ENCODE measurements at places on chromosomes 6 and 20.

- DNase-seq, result no peak
Observed at GRCh38 chr6:116136373-116136772, 10.4 kb upstream of the COL10A1 start.

- DNase-seq, result no peak
Observed at GRCh38 chr6:11206576-11206975, 25.9 kb downstream of the NEDD9 start.

- no peak for DNase-seq
Observed at GRCh38 chr6:73081955-73082354, 143.3 kb downstream of the KHDC1L start.

GRCh38 chr6:125451750-125452149 lies 150.0 kb upstream of the HDDC2 start:
- no peak for DNase-seq

- no peak for DNase-seq
Observed at GRCh38 chr6:84912472-84913322, 148.3 kb upstream of the TBX18 start.

DNA sequence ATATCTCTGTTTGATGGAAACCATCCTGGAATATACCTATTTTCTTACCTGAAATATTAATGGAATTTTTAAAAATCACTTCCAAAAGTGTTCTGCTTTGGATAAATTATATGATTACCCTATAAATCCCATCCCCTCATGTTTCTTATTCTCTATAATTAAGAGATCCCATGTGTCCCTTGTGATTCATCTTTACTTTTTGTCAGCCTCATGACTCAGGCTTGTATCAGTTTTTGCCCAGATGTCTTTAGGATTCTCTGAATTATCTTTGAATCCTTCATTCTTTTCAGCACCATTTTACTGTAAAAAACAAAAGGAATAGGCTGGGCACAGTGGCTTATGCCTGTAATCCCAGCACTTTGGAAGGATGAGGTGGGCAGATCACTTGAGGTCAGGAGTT lies 804.5 kb upstream of the CITED2 start:
- no peak for DNase-seq

DNA sequence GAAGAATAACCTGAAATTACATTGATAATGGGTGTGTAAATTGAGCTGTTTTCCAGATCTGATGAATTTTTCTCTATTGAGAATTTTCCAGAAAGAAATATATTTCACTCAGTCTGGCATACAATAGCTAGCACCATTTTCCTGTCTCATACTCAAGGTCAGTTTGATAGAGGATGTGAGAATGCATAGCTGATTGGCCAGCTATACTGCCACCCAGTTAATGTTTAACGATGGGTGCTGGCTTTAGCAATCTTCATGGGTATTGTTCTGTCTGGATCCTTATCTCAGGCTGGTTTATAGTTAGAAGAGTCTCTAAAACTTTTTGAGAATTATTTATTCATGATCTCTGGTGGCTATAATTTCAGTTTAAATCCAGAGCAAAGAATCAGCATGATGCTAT lies 147.4 kb downstream of the HDGFL1 start:
- DNase-seq, result no peak

- DNase-seq, result peak; percentile 92
Observed at GRCh38 chr20:33554914-33555420, 65.1 kb downstream of the CBFA2T2 start.

GRCh38 chr20:1301031-1301529 lies 27.9 kb downstream of the SDCBP2 start:
- DNase-seq, result peak; percentile 27

DNA sequence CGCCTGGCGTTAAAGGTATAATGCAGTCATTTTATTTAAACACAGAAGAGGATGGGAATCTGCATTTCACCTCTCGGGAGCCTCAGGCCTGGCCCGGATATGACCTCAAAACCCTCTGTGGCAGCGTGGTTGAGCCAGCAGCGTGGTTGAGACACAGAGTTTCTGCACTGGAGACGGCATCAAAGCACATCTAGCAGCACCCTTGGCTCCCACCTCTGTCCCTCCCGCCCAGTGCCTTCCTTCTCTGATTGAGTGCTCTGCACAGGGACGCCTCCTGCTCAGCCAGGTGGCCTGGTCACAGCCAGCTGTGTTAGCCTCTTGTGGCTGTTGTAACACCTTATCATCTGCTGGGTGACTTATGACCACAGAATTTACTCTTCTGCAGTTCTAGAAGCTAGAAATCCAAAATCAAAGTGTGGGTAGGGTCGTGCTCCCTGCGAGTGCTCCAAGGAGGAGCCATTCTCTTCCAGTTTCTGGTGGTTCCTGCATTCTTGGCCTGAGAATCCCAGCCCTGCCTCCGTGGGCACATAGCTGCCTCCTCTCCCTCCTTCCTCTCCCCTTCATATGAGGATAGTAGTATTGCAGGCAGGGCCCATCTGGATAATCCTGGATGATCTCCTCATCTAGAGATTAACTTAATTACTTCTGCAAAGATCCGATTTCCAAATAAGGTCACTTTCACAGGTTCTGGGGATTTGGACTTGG lies 156.7 kb downstream of the SYCP2 start:
- DNase-seq, result no peak

- no peak for DNase-seq
Observed at GRCh38 chr6:162772466-162772865, 44.7 kb downstream of the PACRG start.

DNA sequence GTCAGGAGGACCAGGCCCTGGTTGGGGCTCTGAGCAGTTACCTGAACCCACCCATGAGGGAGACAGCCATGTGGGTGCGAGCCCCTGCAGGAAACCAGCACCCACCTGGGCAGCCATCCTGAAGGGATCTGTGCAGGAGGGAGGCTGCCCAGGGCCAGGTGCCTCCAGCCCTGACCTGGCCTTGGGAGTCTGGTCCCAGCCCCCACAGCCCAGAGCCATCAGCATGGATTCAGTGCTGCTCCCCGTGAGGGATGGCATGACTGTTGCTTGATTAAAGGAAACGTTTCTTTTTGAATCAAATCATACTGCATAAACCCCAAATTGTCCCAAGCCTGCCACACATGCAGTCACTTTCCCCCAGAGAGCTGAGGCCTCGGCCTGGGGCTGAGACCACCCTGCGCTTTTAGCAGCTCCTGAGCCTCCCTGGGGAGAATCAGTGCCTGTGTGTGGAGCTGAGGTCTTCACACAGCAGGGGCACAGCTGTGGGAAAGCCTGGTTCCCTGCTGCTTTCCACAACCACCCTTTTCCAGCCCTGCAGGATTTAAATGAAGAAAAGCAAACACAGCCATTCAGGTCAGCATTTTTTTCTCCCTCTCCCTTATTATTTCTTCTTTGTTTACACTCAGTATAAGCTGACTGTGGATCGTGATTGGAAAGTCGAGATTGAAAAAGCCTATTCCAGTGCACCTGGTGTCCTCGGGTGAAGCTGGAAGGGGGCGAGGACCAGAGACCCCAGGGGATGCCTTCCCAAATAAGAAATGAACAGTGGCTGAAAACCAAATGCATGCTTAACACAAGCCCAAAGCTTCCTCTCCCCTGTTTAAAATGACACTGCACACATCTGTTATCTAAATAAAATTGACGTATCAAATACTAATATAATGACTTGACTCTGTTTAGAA lies 283.9 kb downstream of the SMOC2 start:
- no peak for DNase-seq

- no peak for DNase-seq
Observed at GRCh38 chr20:10388597-10388996, 45.4 kb downstream of the MKKS start.

DNA sequence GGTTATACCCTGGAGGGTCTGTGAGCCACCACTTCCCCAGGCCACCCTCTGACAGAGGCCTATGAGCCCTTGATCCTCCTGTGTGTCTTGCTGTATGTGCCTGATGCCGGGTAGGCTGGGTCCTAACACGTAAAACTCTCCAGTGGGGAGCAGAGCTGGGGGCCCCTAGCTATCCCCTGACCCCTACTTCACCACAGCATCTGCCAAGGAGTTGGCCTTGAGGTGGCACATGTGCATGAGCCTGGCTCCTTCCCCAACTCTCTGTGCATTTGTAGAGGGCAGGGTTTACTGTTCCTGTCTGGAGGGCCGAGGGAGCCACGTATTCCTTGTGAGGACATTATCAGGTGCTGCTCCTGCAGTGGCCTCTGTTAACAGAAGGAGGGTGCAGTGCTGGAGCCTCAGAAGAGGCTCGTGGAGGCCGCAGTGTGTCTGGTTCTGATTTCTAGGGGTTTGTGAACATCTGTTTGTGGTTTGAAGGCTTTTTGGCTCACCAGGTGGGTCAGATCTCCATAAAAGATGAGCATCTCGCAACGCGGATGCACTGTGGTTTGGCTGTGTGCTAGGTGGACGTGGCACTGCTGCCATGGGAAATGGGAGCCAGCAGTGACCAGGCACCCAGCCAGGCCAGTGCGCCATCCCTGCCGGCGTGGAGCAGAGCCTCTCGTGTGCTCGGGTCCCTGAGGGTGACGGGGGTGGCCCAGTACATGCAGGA lies 152.1 kb downstream of the DTNBP1 start:
- DNase-seq, result no peak

- peak; percentile 1 for DNase-seq
Observed at GRCh38 chr6:18115356-18115755, 7.1 kb downstream of the NHLRC1 start.

DNA sequence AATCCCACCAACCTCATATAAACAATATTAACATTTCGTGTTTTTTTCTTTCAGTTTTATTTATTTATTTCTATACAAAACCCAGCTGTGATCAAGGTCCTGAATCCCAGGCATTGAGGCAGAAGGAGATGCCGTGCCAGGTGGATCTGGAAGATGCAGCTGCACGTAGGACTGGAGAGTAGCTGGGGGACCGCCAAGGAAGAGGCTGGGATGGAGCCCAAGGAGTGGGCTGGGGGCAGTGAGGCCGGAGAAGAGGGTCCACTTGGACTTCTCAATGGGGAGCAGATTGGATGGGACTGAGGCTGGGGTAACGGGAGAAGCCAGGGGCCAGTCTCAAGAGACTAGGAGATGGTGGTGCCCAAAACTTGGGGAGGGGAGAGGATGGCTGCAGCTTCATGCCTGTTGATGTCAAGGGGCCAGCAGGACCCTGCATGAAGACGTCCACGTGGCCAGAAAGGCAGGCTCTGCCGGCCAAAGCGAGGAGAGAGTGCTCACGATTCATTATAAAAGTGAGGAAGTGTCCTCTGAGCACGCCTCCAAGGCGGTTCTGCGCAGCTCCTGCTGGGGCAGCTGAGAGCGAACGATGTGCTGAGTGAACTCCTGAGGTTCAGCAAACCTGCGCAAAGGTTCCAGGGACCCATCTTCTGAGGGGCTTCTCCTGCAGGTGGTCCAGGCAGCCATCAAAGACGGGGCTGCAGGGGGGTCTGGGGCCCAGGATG lies 110.3 kb downstream of the BMP7 start:
- DNase-seq, result no peak

DNA sequence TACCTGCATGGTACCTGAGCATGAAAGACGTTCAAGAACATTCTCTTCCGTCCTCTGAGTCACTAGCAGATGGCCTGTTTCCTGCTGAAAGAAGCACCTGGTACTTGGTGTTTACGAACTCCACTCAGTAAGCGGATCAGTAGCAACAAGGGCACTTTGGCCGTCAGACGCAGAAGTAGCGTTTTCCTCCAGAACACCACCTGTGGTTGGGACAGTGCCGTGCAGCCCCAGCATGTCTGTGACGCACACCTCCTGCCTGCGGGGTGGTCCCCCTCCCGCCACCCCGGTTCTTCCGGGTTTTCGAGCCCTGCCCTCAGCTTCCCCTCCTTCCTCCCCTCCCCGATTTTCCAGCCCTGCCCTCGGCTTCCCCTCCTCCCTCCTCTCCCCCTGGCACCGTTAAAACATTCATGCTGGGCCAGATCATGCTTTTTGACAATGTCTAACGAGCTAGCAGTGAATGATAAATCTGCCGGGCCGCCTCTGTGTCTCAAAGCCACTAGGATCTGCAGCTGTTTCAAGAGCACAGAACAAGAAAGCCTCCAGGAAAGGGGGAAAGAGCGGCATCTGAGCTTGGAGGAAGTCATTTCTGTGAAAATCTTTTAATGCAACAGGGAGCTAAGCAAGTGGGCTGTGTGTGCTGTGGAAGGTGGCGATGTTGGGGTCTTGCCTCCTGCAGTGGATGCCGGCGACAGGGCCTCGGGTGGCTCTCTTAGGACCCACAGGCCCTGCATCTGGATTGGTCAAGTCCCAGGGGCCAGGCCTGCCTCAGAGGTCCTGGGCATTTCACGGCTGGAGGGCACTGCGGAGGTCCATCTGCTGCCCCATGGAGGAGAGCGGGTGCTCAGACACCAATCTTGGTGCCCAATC lies 207.9 kb downstream of the ERMARD start:
- DNase-seq, result peak; percentile 60

DNA sequence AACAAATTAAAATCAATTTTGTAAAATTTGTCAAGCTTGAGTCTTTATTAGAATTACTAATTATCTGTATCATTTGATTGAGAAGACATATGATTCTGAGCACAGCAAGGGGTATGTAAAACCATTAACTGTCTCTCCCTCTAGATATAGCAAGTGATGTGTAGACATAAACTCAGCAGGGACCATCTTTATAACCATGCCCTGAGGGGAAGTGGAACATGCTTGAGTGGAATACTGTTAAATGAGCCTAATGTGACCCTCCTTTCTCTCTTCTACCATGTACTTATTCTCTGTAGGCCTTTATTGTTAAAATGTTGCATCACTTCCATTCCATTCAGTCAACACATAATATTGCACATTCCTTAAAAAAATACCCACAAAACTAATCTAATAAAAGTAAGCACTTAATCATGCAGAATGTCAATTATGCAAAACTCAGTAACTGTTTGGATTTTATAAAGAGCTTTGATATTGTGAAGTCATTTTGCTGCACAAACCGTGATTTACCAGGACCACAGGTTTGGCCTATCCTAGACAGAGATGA lies 896.6 kb upstream of the MANEA start:
- DNase-seq, result no peak

DNA sequence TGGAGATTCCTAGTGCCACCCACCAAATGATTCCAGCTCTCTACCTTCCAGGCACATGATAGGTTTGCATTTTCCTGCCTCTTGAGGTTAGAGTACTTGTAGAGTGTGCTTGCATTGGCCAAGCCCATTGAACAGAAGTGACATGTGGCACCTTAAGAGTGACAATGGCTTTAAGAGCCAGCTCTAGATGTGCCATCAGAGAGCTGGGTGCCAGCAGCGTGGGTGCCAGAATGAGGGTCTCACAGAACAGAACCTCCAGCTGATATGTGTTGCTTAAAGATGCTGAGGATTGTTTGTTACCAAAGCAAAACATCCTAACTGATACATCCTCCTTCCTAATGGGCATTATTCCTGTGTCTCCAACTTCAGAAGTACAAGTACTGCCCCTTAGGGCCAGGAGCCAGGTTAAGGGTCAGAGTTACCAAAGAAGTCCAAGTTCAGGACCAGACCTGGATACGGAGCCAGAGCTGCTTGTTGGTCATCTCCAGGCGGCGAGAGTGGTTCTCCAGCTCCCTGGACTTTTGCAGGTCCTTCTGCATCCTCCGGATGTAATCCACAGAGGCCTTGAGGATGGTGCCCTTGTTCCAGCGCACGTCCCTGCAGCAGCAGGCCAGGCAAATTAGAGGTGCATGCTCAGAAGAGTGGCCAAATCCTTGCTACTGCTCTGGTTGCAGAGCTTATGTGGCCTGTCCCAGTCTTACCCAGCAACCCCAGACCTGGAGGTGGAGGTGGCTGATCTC lies 47.5 kb downstream of the MDFI start:
- no peak for DNase-seq

- no peak for DNase-seq
Observed at GRCh38 chr6:108737594-108738546, 110.4 kb upstream of the ARMC2 start.
